COLO829 (cell line): ENCODE measurements at places on chromosomes 4 and X.

DNA sequence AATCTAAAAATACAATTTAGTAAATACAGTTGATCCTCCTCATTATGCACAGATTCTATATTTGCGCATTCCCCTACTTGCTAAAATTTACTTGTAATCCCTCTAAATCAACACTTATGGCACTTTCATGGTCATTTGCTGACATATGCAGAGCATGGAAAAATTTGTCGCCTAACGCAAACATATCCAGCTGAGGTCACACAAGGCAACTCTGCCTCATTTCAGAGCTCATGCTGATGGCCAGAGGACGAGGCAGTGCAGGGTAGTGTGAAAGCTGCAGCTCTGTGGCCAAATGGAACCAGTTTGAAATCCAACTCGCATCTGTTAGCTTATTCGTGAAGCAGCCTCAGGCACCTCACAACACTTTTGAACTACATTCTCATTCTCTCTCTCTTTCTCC is 39.7 kb upstream of the KLHL2 start:
- DNase-seq, result no peak

- no peak for DNase-seq
Measured at GRCh38 chr4:184359888-184360287, 114.5 kb downstream of the IRF2 start.

DNA sequence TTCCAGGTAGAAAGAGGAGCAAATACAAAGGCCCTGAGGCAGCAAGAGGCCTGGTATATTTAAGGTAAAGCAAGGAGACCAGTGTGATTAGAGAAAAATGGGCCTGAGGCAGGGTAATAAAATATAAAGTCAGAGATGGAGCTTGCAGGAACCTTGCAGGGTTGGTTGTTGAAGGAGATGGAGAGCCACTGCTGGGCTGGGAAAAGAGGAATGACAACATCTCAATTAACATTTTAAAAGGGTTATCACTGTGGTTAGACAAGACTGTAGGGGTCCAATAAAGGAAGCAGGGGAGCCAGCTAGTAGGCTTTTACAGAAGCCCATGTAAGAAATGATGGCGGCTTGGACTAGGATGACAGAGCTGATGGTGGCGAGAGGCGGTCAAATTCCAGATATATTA is 205.5 kb upstream of the MBNL3 start:
- DNase-seq, result no peak

DNA sequence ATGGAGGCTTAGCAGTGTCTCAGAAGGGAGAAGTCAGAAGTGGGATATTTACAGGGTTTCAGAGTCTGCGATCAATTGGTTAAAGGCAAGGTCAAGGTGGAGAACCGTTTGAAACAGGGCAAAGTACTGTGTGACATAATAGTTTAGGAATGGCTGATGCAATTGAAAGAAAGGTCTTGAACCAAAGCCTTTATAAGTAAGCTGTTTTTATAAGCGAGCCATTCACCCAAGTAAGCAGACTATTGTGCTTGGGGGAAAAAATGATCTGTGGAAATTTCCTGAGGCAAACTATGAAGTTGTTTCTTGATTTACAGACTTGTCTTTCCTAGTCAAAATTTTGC is 327.3 kb downstream of the CAMK2D start:
- no peak for DNase-seq

- DNase-seq, result no peak
Measured at GRCh38 chr4:126969360-126970235, 663.2 kb upstream of the INTU start.

DNA sequence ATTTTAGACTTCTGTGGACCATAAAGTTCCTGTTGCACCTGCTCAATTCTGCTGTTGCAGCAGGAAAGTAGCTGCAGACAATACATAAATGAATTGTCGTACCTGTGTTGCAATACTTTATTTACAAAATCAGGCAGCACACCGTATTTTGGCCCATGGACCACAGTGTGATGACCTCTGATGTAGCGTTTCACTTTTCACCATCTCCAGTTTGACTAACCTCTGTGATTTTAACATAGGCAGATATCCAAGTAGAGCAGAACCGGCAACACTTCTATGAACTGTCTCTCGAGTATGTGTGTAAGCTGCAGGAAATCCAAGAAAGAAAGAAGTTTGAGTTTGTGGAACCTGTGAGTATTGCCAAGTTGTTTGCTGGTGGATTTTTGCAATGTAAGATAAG is 132.7 kb downstream of the ARHGAP10 start:
- DNase-seq, result no peak

DNA sequence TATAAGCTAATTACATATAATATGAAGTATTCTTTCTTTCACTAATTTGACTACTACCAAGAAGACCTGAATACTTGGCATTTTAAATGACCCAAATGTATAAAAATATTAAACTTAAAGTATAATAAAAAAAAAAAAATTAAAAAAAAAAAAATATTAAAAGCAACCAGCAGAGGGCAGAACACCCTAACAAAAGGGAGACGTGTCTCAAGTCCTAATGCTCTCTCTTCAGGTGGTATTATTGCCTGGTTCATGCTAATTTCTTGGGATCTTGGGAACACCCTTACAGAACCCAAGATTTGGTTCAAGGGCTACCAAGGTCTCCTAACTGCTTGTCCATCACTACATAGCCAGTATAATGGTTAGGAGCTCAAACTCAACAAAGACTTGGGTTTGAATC is 754.8 kb downstream of the RAB28 start:
- peak; percentile 9 for DNase-seq

DNA sequence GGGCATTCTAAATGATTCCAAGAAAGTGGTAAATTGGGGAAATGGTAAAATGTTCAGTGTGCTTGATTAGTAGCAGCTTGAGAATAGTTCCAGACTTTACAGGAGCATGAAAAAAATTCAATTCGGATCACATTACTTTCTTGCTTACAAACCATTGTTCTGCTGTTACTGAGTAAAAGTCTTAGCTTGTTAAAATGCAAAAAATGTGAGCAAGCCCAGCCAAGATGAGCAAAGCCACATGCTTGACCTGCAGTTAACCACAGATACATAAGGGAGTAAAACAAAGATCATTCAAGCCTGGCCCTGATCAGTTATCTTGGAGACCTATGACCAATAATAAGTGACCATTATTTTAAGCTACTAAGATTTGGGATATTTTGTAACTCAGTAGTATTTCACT is 562.9 kb upstream of the MAGEB2 start:
- DNase-seq, result no peak

DNA sequence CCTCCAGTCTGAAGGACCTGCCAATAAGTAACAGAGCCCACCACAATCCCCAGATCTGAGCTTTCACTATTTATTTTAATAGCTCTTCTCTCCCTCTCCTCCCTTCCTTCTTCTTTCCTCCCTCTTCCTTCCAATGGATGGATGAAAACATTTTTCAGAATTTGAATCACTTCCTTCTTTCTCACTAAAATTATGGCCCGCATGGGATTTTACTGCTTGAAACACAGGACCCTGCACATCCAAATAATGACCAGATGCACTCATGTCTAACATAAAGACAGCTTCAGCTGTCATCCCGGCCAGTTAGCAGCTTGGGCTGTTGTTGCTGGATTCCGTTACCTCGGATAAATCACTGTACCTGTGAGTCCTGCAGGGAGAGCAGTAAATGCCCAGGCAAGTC is 5.4 kb upstream of the PHEX start:
- DNase-seq, result no peak

DNA sequence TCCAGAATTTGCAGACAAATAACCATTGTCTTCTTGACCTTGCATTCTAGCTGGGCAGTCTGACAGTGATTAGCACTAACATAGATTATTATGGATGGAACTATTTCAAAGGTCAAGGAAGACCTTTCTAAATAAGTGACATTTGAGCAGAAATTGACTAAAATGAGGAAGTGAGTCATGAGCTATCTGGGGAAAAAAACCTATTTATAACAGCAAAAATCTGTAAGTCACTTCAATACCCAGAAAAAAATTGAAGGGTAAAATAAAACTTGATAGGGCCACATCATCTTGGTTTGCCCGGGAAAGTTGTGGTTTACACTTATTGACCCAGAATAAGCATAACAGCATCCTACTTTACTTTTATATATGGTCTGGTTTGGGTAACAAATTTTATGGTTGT is 414.6 kb upstream of the HS3ST1 start:
- DNase-seq, result peak; percentile 3

- DNase-seq, result no peak
Measured at GRCh38 chr4:99652596-99653436, 4.8 kb downstream of the C4orf54 start.

DNA sequence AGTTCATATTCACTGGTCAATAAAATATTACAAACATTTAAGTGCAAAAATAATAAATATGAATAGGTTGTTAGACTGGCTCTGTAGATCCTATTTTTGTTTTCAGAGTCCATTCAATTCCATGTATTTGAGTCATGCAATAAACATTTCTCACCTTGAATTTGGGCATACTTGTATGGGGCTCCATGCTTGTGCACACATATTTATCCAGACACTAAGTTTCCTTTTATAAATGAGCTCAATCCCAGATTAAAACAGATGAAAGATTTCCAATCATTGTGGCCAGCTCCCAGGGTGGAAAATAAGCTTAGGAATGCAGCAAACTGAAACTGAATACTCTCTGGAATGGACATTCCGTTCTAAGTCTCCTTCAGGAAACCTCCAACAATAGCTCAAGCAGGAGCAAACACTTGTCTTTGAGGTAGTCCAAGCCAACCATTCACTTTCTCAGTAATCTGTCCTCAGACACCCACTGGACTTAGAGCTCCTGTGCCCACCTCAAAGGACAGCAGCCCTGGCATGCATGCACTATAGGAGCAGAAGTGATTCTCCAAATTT is 16.4 kb downstream of the DMD start:
- no peak for DNase-seq

GRCh38 chr4:62162606-62163005 is 962.5 kb downstream of the ADGRL3 start:
- no peak for DNase-seq

- no peak for DNase-seq
Measured at GRCh38 chr4:1234811-1235292, 14.1 kb downstream of the CTBP1 start.

DNA sequence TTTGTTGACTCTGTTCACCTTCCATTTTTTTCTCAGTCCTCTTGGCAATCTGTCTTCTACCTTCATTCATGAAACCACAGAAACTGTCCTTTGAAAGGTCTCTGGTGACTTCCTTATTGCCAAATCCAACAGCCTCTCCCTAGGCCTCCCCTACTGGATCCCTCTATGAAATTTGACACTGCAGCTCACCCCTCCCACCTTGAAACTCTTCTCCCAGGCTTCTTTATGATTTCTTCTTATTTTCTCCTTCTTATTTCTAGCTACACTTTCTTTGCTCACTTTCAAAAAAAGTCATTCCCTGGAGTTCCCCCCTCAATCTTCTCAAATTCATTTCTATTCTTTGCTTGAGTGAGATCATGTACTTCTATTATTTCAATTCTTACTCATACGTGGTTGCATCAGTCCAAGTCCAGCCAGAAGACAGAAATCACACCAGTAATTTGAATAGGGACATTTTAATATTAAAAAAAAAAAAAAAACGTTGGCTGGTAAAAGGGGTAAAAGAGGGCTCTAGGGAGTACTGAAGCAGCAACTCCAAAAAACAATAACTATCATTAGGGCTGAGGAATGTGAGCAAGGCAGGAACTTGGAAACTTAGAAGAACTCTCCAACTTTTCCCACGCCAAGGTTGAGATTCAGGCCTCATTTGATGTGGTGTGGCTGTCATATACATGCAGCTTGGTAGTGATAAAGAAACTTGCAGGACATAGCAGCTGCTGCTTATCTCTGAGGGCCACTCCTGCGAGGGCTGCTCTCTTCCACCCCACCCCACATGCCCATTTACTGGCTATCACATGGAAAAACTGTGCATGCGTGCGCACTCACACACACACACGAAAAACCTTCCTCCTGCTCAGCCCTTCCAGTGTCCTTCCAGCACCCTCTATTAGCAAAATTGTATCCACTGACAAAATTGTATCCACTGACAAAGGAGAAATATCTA is 169.8 kb upstream of the GALNT7 start:
- no peak for DNase-seq

DNA sequence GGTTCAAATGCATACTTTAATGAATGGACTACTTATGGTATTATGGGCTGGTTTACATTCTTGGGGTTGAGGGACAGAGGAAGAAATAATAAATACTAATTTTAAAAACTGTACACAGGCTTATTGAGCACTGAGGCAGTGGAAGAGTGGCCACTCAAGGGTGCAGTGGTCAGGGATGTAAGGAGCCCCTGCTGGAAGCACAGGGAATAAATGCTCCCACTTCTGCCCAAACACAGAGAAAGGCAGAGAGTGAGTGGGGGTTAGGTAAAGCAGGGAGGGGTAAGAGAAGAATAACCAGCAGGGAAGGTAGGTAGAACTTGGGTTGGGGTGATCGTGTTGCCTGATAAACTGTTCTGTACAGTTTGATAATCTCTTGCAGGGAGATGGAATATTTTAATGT is 60.0 kb downstream of the GAB1 start:
- no peak for DNase-seq

- DNase-seq, result no peak
Measured at GRCh38 chr4:24372881-24373280, 211.5 kb downstream of the DHX15 start.

- peak; percentile 35 for DNase-seq
Measured at GRCh38 chr4:107183155-107183774, 147.2 kb upstream of the DKK2 start.

DNA sequence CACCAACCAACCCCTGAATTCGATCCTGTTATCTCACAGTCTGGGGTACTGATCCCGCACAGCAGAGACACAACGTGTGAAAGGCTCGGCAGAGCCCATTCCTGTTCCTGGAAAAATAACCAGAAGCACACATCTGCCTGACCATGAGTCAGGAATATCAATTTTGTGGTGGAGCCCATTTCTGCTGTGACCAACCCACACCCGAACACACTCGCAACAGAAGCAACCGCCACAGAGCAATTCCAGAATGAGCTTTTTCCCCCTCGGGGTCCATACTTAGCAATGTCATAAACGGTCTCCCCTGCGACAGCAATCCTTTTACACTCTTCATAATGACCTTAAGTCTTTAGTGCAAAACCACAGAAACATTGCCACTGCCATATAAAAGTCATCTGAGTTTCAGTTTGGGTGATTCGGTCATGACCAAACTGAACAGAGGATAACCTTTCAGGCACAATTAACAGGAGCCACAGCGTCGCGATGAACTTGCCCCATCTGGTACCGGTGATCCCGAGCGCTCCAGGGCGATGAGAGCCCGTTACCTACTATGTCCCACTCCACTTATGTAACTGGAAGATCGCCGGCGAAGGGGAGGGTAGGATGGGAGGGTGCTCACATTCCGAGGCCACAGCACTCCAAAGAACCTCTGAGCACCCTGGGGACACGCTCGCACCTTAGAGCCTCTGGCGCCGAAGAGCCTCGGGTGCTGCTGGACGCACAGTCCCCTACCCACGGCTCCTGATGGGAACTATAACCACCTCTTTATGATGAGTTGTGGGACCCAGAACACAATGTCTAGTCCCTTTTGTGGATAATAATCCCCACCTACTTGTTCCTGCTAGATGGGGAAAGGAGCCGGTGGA is 1.1 kb downstream of the MECP2 start:
- no peak for DNase-seq

DNA sequence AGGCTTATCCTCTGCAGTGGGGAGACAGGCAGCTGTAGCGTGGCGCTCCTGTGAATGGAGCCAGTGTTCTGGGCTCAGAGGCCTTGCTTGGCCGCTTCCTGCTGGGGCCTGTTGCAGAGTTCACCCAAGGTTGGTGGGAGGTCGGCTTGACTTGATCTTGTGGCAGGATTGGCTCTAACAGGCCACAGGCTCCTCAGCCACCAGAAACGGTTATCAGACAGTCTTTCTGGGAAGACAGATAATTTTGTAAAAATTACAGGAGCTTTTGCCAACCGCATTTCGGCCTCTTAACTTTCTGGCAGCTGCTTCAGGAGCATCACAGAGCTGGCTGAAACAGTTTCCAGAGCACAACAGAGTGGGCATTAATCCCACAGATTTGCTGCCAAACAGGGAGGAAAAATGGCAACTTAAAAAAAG is 66.4 kb downstream of the DIPK2B start:
- DNase-seq, result peak; percentile 30
